Omental fat pad (tissue), 4 donors: ENCODE measurements at places on chromosomes 16 and 17.

- DNase-seq: no peak
These were observed 52.3 kb downstream of the YWHAE start for GRCh38 chr17:1347589-1348323.

DNA sequence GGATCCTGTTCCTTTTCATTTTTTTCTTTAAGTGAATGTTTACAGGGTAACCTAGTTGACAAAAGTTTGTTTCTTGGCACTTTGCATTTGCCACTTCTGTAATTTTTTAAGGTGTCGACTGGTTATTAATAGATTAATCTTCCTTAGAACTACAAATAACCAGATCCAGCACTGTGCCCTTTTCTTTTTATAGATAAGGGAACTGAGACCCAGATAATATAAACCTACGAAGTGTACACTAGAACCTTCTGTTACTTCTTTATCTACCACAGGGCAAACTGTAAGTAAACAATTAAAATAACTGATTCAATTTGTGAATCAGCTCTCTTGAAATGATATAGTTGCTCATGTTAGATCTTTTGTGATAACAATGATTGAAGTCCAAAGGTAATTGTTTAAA, 55.4 kb downstream of the NLK start:
- no peak for DNase-seq

DNA sequence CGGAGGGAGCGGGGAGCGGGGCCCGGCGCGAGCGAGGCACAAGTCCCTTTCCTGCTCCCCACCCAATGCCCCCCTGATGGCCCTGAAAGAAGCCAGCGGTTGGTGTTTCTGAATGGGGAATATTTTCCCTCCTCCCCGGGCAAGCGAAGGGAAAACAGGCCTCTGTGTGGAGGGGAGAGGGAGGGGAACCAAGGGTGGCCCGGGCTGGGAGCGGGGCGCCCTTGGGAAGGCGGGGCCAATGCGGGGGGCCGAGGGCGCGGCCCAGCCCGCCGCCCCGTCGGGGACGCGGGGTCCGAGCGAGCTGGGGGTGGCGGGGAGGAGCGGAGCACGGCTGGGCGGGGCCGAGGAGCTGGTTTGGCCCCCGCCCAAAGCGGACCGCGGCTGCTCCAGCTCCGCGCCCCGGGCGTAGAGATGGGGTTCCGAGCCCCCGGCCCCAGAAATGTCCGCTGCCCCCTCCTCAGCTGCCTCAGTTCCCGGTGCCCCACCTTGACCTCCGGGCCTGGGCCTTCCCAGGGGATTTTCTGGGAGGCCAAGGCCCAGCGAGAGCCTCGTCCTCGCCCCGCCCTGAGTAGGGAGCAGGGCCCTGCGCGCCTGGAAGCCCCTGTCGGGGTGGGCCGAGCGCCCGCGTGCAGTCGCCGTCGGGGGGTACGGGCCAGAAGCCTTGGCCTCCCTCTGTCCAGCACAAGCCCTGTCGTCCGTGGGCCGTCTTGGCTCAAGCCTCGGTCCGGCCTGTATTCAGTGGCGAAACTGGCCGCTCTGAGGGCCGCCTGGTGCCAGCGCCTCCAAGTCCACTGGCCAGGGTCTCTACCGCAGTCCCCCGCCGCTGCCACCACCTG, 3.9 kb upstream of the HEXIM1 start:
- DNase-seq: no peak

DNA sequence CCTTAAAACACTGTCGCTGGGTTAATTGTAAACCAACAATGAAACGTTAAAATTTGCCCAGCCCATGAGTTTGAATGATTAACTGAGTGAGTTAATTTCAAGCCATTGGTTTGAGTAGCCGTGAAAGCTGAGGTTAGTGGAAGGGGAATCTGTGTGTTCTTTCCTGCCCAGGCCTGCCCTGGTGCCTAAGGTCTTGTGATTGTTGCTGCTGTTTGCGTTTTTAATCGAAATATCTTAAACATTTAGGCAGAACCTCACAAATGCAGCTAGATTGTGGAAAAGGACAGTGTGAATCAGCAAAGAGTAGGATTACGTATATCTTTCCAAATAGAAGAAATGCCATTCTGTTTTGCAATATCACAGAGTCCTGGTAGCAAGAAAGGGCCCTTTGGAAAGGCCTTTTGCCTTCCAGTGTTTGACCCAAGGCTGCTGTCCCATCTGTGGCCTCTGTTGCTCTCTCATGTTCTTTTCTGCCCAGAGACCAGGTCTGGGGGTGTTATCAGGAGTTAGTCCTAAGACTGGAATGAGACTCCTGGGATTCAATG, 113.8 kb downstream of the MSI2 start:
- DNase-seq: no peak

- no peak for DNase-seq
These were observed 68.8 kb upstream of the CIBAR2 start for GRCh38 chr16:85180827-85181738.

DNA sequence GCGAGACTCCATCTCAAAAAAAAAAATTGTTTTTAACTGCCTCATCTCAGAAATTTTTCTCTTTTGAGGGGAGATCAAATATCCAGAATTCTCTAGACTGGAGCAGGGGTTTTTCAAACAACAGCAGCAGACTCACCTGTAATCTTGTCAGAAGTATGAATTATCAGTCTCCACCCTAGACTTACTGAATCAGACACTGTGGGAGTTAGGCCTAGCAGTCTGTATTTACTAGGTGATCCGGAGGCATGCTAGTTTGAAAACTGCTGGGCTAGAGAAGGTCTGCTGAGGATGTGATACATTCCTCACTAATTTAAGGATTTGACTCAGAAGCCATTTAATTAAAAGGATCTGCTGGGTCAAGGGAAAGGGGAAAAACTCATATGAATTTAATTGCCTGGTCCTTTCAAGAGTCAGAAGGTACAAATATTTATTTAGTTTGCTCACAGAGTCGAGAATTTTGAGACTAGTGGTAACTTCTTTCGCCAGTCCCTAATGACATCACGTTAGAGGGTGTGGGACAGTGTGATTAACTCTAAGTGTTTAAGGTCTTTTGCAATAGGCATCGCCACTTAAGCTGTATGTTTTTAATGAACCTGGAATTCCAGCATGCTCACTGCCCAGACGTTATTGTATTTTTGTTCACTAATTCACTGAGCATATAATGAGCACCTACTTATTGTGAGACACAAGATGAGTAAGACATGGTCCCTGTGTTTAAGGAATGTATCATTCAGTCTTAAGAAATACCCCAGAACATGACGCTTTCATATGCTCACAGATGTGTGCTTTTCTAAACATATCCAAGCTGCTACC, 14.2 kb downstream of the ATP6V0A1 start:
- DNase-seq: no peak

GRCh38 chr17:1746975-1747543, 4.4 kb downstream of the SERPINF2 start:
- DNase-seq: no peak

DNA sequence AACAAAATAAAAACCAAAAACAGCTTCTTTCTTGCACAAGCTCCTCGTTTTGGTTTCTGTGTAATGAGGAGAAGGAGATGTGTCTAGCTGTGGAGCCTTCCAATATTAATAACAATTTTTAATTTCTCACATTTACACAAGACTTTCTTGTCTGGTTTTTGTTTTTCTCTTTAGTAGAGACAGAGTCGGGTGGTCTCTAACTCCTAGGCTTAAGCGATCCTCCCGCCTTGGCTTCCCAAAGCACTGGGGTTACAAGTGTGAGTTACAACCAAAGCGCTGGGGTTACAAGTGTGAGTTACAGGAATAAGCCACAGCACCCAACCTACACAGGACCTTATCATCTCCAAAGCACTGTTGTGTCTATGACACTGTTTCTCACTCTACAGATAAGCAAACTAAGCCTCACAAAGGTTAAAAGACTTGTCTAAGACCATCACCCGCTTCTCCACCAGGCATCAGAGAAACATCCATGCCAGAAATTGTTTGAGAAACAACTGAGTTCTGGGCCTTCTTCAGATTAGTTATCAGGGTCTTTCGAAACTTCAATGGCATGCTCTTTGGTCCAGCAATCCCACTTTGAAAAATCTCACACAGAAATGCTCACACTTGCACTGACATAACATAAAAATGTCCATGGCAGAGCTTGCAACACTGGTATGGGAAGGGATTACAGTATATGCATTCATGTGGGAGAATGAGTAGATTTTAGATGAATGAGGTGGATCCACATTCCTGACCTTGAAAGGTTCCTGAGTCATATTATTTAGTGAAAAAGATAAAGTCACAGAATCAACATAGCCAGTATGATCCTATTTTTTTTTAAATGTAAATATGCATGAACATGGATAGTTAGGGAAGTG, 3.9 kb downstream of the ABAT start:
- no peak for DNase-seq
